ENCODE measurements at places on chromosomes 13 and 19.

GRCh38 chr19:38417544-38418506 is 8.2 kb downstream of the RASGRP4 start:
- no peak for DNase-seq

GRCh38 chr13:43838909-43839308 is 40.6 kb downstream of the CCDC122 start:
- no peak for DNase-seq

GRCh38 chr13:101210774-101211173 is 205.5 kb downstream of the NALCN start:
- no peak for DNase-seq

DNA sequence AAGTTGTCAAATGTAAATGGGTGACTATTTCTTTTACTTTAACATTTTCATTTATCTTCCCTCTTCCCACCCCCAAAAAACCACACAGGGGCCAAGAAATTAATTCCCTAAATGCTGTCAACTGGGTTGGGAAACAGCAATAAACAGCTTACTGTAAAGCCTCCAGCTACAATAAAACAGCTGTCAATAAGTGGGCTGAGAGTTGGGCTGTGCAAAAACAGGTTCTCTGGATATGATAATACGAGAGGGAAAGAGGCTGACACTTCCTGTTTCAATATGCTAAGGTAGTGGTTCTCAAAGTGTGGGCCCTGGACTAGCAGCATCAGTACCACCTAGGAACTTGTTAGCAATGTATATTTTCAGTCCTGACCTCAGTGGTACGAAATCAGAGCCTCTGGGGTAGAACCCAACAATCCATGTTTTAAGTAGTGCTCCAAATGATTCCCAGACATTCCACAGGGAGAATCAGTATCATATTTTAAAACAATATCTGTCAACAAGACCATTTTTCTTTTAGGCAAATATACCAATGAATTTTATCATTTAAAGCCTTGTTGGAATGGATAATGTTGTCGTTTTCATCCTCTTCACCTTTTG is 8.4 kb downstream of the PCDH9 start:
- DNase-seq = no peak

DNA sequence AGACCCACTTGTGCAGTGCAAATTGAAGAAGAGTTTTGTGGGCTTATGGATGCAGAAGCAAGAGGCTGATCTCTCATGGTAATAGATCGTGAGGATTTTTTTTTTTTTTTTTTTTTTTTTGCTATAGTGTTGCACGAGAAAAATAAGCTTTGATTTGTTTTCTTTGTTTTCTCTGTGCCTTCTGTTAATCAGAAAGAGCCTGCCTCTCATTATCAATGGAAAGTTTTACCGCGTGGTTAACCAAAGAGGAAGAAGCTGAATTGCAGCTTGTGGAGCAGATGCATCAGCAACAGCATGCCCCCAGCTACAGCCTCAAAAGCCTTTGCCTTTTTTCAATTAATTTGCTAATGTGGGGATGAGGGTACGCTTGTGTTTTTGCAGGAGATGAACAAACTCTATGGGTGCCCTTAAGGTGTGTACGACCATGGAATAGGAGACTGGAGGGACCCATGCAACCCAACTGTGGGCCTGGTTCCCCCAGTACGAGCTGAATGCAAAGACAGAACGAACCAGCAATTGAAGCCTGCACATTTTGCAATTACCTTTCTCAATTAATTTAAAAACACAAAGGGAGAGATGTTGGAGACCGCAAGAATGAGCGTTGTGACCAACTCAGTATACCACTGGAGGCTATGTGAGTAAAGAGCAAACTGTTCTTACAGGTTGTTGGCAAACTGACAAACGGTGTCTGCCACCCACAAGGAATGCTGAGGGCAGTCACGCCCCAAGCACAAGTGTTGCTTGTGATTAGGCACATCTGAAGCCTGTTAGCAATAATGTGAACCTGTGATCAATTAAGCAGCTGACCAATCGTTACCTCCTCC is 58.6 kb upstream of the SPRY2 start:
- DNase-seq = no peak

DNA sequence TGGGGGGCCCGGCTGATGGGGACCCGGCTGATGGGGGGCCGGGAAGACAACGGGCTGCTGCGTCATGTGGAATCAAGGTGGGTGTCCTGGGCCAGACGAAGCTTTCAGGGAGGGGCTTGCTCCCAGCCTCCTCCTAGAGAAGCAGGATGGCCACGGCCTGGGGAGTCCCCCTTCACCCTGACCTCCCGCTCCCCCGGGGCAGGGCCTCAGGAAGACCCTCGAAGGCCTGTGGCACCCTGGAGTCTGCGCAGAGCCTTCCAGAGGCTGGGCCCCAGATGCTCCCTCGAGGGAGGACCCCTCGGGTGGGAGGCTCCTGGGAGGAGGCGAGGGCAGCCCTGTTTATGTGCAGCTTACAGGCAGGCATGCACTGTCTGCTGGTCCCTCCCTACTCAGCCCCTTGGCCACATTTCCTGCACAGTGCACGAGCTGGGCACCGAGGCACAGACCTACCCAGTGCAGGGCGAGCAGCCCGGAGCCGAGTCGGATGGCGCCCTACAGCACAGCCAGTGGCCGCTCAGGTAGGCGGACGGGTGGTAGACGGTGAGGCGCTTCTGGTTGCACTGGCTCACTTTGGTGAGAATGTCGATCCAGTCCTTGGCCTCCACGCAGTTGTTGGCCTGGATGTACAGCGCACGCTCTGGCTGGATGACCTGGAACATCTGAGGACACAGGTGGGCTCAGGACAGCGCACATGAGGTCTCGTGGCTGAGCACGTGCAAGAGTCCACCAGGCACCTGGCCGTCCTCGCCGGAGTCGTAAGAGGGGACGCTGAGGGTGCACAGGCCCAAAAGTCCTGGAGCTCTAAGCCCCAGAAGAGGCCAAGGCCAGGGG is 22.4 kb upstream of the C13orf46 start:
- no peak for DNase-seq

GRCh38 chr13:51998723-51999509 is 12.3 kb downstream of the ATP7B start:
- no peak for DNase-seq

- DNase-seq = no peak
Measured at GRCh38 chr13:48333976-48334375, 30.4 kb downstream of the RB1 start.

DNA sequence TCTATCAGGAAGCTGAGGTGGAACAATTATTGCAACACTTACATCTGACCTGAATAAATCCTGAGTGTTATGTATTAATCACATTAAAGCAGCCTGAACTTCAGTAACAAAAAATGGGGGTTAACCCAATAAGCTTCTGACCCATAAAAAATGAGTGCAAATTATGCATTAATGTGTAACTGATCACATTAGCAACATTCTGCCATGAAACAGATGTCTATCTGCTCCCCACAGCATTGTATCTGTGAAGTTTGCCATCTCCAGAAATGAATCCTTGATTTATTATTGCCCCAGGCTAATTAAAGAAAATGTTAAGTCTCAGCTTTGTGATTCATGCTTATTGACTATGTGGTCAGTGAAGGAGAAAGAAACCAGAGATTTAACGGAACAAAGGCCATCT is 304.9 kb downstream of the PCDH20 start:
- DNase-seq = no peak

Measured in stimulated activated CD8-positive, alpha-beta memory T cell treated with anti-CD3 and anti-CD28 coated beads, Interleukin-15, amount 100 ng/mL, for 1 hour (primary cell).